BJ (cell line): ENCODE measurements at places on chromosomes 13 and 19. TPM values are rescaled to one million over a fixed set of nuclear protein-coding genes. Genes with fewer than 3 reads are reported as not detected.

GRCh38 chr13:99326012-99326411 lies 18.8 kb upstream of the GPR183 start:
- no peak for DNase-seq

DNA sequence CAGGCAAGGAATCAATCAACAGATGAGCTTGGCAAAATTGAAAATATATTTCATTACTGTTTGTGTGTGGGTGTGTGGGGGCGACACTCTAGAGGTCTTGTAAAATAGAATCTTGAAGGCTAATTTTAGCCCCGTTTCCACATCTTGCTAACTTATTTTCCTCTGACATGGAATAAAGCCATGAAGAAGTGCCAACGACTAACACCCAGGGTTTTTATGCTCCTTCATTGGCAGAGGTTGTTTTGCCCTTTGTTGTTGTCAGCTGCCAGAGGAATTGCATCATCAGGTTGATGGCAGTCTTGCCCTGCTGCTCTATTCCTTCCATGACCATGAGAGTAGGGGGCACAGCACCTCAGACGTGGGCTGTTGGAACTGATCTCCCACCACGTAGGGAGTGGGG lies 30.6 kb upstream of the FAM216B start:
- DNase-seq = no peak

THSD8 gene
- polyA plus RNA-seq = 0.75 and 2.6 TPM in 2 replicates

GJA3 gene
- 0.05 and 0.13 TPM in 2 replicates for polyA plus RNA-seq

- no peak for DNase-seq
Measured at GRCh38 chr19:35039881-35040825, 1.4 kb upstream of the HPN start.

GRCh38 chr19:39539165-39539517 lies 820 bp downstream of the EID2 start:
- no peak for DNase-seq

GRCh38 chr19:34963573-34964406 lies at the start of gene ZNF792:
ZNF792 (minus strand) TSS chr19:34964229; CDS start chr19:34963662, 567 bp downstream.
- no peak for DNase-seq

GRCh38 chr13:111630406-111630805 lies 310.0 kb downstream of the TEX29 start:
- DNase-seq = no peak

DNA sequence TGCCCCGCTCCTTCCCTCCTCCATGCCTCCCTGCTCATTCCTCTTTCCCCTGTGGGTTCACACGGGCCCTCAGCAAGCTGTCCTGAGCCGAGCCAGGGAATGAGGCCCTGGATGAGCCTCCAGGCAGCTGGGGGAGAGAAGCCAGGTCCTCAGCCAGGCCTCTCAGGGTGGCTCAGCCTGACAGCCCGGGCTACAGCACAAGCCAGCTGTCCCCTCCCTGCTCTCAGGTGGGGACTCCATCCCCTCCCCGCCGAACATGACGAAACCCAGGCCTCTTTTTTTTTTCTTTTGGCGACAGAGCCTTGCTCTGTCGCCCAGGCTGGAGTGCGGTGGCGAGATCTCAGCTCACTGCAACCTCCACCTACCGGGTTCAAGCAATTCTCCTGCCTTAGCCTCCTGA lies 40.0 kb upstream of the MATK start:
- DNase-seq = no peak

PEAK3 gene
- not detected in 2 replicates for polyA plus RNA-seq

COL4A2 gene
- polyA plus RNA-seq = 410 and 886 TPM in 2 replicates

- no peak for DNase-seq
Measured at GRCh38 chr13:83710133-83710515, 172.2 kb downstream of the SLITRK1 start.

GRCh38 chr19:6263735-6264444 lies 15.9 kb downstream of the MLLT1 start:
- DNase-seq = no peak

CLDN10 gene
- not detected in 2 replicates for polyA plus RNA-seq

KLF1 gene
- polyA plus RNA-seq = not detected in 2 replicates

DNA sequence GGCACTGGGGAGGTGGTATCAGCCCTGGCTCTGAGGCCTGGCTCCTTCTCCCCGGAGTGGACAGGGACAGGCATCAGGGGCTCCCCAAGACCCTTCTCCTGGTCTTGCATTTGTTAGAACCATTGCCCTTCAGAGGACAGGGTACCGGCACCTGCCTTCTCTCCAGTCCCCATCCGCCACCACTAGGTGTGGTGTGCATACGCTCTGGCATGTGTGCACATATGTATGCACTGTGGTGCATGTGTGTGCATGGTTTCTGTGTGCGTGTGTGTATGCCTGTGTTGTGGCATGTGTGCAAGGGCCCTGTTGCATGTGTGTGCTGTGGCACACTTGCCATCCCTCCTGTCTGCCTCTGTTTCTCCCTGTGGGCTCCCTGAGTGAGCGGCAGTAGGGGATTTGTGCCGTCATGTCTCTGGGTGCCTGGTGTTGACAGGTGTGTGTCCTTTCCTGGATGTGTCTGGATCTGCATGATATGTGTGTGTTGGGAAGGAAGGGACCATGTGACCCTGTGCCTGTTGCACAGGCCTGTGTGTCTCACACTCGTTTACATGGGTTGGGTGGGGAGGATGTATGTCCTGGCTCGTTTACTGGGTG lies 9.3 kb downstream of the KCTD15 start:
- DNase-seq = no peak

GRCh38 chr13:80262051-80262695 lies 78.8 kb downstream of the SPRY2 start:
- DNase-seq = no peak

KLK12 gene
- not detected in 2 replicates for polyA plus RNA-seq

- DNase-seq = no peak
Measured at GRCh38 chr13:26719356-26719945, 41.1 kb downstream of the GPR12 start.

DNA sequence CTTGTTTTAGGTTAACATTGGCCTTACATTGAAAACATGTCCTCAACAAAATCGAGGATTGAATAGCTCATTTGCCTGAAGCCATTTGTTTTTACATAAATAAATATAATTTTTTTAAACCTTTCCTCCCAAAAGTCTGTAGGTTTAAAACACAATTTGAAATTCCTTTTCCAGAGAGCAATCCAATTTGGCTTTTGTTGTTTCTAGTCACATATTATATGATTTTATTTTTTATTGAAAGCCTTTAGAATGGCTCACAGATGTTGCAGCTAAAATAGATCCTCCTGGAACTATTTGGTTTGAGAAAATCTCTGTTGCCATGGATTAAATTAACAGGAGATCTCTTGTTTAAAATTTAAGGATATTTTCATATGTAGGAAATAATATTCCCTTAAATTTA lies 512.6 kb downstream of the KLF5 start:
- DNase-seq = no peak

LHB gene
- not detected in 2 replicates for polyA plus RNA-seq
